ENCODE measurements at places on chromosomes 4 and X. TPM values are rescaled to one million over a fixed set of nuclear protein-coding genes. Genes with fewer than 3 reads are reported as not detected.
A peak's percentile ranks its signal among the peaks of the same experiment; 100 is the strongest.

Gene TREX2
- not detected for total RNA-seq

Gene SLC7A11
- 0.36 TPM for total RNA-seq

Gene NPY1R
- 0.36 TPM for total RNA-seq

Gene AKAP4
- total RNA-seq = not detected

Gene PABPC1L2A
- not detected for total RNA-seq

Gene CYSLTR1
- total RNA-seq = 1.5 TPM

Gene GJB1
- not detected for total RNA-seq

Gene RNF212
- total RNA-seq = 0.25 TPM

GRCh38 chr4:102638621-102639020 is 122.1 kb downstream of the MANBA start:
- no peak for DNase-seq

DNA sequence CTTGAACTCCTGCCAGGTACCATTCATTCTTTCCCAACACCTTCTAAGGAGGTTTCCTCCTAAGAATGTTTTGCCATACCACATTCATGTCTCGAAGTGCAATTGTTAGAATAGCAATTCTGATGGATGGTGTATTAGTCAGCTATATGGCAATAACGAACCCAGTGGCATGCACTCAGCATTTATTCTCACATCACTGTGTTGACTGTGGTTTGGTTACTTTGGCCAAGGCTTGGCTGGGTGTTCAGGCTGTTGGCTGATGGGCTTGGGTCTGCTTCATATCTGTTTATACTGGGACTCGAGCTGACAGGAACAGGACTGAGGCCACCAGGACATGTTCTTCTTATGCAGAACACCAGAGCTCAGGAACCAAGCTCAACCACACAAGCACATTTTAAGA is 31.7 kb downstream of the PSAPL1 start:
- DNase-seq = peak; percentile 59

- DNase-seq = no peak
Measured at GRCh38 chr4:134756421-134756820, 554.8 kb upstream of the PABPC4L start.

- DNase-seq = no peak
Measured at GRCh38 chrX:80747832-80748231, 61.8 kb downstream of the BRWD3 start.

DNA sequence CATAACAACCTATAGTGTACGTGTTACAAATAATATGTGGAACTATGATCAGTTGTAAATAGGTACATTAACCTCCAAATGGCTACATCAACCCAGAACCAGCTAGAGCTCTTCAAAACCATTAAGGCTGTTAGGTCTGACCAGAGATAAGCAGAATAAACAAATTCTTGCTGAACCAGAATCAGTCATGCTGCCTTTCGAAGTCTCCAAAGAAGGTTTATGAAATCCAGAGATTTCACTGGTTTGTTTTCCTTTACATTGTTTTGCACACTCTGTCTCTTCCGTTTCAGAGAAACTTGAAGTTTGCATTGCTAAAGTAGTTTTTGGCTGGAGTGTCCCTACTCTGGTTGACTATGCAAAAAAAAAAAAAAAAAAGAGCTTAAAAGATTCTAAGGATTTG is 177.3 kb upstream of the SLIT2 start:
- no peak for DNase-seq

DNA sequence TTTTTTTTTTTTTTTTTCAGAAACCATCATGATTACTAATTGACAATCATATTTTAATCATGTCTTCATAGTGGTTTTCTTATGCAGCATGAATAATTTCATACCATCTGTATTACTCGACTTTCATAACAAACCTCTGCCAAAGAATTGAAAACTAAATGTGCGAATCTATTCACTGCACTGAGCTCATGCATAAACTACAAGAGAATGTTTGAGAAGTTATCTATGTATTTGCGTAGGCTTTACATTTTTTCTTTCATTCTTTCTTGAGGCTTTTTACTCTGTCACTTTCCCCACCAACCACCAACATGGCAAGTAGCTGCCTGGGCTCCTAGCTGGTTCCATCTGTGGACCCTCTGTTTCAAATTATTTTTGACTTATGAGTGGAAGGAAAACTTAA is 1761.0 kb downstream of the STIM2 start:
- DNase-seq = no peak

DNA sequence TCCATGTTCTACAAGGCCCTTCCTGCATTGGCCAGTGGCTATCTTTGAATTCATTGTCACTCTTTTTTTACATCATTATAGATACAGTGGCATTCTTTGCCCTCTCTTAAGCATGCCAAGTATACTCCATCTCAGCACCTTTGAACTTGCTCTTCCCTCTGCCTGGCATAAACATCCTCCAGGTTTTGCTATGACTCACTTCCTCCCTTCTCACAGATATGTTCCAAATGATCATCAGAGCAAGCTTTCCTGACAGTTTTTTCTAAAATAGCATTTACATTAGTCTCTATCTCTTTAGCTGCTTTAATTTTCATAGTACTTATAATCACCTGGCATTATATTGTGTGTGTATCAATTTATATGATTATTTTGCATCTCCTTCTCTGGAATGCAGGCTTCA is 553.3 kb upstream of the MAGEB2 start:
- no peak for DNase-seq

DNA sequence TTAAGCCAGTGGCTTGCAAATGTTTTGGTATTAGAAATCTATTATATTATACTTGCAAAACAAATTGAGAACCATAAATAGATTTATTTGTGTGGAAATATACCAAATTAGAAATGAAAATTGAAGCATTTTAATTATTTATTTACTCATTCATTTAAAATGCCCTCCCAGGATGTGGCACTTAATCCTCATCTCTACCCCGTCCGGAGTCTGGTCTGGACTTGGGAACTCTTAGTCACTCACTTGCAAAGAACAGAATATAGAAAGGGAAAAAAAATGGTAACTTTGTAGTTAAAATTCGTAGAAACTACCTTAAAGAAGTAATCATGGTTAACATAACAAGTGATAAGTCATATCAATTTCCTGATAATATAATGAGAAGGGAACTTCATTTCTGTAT is 775.9 kb upstream of the INTU start:
- DNase-seq = no peak

GRCh38 chrX:68273887-68274286 is 159.4 kb downstream of the OPHN1 start:
- DNase-seq = no peak
